Caudate nucleus (tissue), 63 donors: ENCODE measurements at places on chromosomes 7 and 10.

- DNase-seq, result no peak
These were observed 159.8 kb downstream of the CCDC7 start for GRCh38 chr10:32605787-32606186.

DNA sequence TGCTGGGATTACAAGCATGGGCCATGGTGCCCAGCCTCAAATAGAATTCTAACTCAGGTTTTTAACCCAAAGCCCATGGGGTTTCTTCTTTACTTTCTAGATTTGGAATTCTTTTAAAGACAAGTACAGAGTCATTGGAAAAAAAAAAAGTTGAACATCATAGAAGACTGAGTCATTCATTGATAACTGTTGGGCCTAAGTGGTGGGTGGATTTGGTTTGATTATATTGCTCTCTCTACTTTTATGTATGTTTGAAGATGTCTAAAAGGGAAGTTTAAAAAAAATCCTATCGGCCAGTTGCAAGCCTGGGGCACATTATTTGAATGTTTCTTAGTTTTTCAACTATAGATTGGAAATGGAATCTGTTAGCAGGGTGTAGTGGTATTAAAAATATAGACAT is 49.7 kb downstream of the INPP5F start:
- no peak for DNase-seq

DNA sequence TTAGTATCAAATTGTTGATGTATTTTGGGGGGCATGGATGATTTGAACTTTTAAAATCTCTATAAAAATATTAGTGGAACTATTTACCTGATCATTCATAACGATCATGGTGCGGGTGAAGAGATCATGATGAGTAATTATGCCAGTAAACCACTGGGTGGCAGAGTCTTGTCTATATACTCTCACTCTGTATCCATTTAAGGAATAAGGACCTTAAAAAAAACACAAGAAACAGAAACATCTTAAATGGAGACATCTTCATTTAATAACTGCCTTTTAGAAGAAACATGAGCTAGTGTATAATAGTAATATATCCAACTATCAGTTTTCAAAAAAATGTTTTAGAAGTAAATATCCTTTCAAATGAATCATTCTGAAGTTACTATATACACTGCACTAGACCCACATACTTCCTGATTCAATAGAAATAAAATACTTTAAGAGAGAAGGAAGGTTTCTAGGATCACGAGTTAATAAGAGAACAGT is 84.0 kb downstream of the NRBF2 start:
- DNase-seq, result no peak

DNA sequence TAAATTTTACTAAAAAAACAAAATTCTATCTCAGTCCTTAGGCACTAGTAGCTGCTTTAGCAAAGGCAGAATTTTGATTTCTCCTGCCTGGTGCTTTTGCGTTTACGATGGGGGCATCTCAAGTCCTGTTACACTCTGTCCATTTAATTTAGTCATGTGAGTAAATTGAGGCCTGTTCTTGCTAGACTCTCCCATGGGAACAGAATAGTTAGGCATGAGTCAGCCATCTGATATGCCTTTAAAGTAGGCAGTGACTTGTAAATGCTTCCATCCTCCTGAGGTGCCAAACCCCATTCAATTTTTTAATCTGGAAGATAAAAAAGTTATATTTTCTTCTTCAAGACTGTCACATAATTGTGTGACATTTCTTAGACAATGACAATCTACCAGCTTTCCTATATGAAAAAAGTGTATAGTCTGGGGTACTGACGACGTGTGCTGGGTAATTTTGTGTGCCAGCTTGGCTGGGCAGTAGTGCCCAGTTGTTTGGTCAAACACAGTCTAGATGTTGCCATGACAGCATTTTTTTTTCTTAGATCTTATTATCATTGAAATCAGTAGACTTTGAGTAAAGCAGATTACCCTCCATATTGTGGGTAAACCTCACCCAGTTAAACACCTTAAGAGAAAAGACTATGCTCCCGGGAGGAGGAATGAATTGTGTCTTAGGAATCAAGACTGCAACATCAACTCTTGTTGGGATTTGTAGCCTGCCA is 603.4 kb downstream of the SORCS1 start:
- no peak for DNase-seq

GRCh38 chr10:11773761-11774441 is 31.7 kb downstream of the ECHDC3 start:
- no peak for DNase-seq

DNA sequence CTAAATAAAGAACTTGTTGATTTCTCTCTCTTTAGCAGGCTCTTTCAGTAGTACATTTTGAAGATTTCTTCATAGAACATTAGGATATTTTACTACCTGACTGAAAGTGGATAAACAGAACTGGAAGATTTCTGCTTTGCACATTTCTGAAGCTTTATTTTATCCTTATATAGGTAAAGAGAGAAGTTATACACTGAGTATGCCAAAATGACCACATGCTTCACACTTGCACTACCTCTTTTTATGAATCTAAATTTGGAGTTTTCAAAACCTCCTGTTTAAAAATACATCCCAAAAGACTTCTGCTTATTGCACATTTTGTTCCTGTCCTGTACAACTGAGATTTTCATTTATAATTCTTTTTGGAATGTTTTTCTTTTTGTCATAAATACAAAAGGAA is 197.4 kb upstream of the PRPS1L1 start:
- DNase-seq, result no peak

- DNase-seq, result no peak
These were observed 58.3 kb upstream of the PPP1R3C start for GRCh38 chr10:91690996-91691676.

- no peak for DNase-seq
These were observed 24.9 kb upstream of the PITRM1 start for GRCh38 chr10:3197348-3198003.

DNA sequence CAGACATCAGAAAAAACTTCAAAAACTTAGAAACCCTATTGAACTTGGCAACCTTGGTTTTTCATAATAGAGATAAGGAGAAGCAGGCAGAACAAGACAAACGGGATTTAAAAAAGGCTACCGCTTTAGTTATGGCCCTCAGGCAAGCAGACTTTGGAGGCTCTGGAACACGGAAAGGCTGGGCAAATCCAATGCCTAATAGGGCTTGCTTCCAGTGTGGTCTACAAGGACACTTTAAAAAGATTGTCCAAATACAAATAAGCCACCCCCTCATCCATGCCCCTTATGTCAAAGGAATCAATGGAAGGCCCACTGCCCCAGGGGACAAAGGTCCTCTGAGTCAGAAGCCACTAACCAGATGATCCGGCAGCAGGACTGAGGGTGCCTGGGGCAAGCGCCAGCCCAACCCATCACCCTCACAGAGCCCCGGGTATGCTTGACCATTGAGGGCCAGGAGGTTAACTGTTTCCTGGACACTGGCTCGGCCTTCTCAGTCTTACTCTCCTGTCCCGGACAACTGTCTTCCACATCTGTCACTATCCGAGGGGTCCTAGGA is 115.3 kb downstream of the NRCAM start:
- no peak for DNase-seq

DNA sequence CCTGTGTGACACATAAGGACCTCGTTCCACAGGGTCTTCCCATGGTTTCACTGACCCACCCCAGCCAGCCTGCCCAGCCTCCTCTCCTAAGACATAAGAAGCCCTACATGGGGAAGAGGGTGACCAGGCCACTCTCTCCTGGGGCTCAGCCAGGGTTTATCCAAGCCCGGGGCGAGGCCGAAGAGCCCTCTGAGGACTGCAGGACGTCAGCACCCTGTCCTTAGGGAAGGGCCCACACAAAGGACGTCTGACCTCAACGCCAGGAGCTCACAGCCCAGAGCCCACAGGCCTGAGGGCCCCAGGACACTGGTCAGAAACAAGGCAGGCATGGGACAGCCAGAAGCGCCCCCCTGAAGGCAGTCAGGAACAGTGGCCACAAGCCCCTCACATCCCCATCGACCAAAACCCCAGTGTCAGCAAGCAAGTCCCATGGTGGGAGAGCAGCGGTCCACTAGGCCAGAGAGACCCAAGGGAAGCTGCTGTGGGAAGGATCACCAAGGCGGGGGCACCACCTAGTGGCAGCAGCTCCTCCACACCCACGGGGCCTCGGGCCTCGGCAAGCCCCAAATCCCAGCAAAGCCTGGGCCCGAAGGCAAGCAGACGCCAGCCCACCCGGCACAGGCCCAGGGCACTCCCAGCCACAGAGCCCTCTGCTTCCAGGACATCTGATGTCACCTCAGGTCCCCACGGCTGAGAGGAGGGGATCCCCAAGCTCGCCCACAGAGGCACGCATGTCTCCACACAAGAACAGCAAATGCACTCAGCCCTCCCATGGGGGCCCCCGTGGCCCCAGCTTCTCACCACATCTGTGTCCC is 23.4 kb downstream of the MAD1L1 start:
- DNase-seq, result peak; percentile 71

GRCh38 chr10:24706479-24707118 is 17.1 kb downstream of the ARHGAP21 start:
- no peak for DNase-seq

- DNase-seq, result no peak
These were observed 12.3 kb upstream of the MYPN start for GRCh38 chr10:68096913-68097516.

- no peak for DNase-seq
These were observed 107.5 kb upstream of the NPS start for GRCh38 chr10:127441350-127442219.
